ENCODE measurements at places on chromosomes 7 and 10. TPM values are rescaled to one million over a fixed set of nuclear protein-coding genes. Genes with fewer than 3 reads are reported as not detected.

The FAM20C gene
- polyA plus RNA-seq: 59.7 TPM

The CTAGE8 gene
- 9.4 TPM for polyA plus RNA-seq

The DOCK4 gene
- 22.7 TPM for polyA plus RNA-seq

The ELFN1 gene
- 12.3 TPM for polyA plus RNA-seq

The CELF2 gene
- 10.8 TPM for polyA plus RNA-seq

The FAM25A gene
- polyA plus RNA-seq: not detected

The PARG gene
- 34.6 TPM for polyA plus RNA-seq

The SPDYE11 gene
- 0.21 TPM for polyA plus RNA-seq

The CRYGN gene
- 2.2 TPM for polyA plus RNA-seq

The C10orf105 gene
- 0.17 TPM for polyA plus RNA-seq
